ENCODE measurements at places on chromosomes 4 and X.
A peak's percentile ranks its signal among the peaks of the same experiment; 100 is the strongest.

- DNase-seq: no peak
Measured at GRCh38 chr4:105966051-105966450, 70.8 kb downstream of the NPNT start.

DNA sequence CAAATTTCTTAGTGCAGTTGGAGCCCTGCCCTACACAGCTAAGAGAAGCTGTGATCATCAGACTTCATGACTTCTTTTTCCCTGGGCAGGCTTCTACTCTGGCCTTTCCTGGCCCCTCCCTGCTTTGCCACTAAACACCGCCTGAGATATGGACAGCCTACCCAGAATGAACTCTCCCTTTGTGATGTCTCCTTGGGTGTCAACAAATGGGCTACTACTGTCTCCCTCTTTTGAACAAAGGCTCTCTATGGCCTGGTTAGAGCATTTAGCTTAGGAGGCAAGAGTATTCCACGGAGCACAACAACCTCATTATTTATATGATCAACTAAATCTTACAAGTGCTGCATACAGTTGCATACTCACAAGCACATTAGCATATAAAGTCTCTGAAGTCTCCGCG is 127.6 kb upstream of the HCCS start:
- no peak for DNase-seq

DNA sequence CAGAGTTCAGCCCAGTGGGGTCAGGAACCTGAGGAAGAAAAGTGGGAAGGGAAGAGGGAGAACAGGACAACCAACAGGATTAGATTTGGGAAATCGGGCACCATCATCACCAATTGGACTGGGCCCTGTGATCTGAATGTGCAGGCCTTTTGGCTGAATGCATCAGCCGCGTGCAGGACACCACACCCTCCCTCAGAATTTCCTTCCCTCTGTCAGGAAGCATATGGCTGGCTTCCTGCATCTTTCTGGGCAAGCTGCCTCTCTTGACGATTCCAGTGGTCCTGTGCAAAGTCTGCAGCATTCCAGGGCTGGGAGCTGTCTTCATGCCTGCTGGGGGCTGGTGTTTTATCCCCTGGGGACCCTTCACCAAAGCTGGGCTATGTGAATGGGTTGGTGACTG is 16.4 kb downstream of the MAGEA4 start:
- no peak for DNase-seq

- DNase-seq: no peak
Measured at GRCh38 chr4:31995943-31996901, 1276.1 kb downstream of the PCDH7 start.

GRCh38 chr4:5365071-5366008 is 314.1 kb downstream of the STK32B start:
- no peak for DNase-seq

DNA sequence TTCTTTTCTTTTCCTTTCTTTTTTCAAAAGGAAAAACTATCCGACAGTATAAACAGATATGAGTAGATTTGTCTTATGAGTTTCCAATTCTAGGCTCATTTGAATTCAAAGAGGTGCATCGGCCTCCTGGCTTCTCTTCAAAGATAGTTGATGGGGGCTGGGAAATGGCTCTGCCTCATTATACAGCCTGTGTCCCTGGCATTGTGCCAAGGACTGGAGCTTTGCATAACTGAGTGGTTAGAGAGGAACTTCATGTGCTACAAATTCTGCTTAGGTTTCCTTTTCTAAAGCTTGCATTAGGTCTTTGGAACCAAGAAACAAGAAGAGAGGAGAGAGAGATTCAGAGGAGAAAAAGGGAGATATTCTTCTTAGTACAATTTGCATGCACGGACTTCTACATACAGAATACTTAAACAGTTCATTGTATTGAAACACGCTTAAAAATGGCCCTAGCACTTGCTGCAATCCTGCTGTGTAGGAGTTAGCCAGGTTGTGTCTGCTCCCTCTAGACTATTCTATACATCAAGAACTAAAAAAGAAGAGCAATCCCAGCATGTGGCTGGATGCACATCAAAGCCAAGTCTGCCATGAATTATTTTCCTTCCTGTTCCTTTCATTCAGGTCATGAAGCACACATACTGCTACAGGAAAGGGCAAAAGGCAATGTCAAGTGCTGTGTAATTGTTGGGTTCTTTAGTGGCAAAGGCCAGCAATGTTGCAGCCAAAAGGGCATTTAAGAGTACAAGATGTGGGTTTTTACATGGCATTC is 70.9 kb downstream of the INTS12 start:
- DNase-seq: peak; percentile 12

- no peak for DNase-seq
Measured at GRCh38 chrX:72019487-72019886, 108.8 kb downstream of the NHSL2 start.

- peak; percentile 21 for DNase-seq
Measured at GRCh38 chrX:150363561-150364346, 637 bp downstream of the MAMLD1 start.

GRCh38 chr4:186723292-186724057 is at the start of gene FAT1:
Gene FAT1, minus strand, starts transcription at chr4:186723856. Its CDS starts 14,029 bp downstream, at chr4:186709827.
- DNase-seq: no peak

DNA sequence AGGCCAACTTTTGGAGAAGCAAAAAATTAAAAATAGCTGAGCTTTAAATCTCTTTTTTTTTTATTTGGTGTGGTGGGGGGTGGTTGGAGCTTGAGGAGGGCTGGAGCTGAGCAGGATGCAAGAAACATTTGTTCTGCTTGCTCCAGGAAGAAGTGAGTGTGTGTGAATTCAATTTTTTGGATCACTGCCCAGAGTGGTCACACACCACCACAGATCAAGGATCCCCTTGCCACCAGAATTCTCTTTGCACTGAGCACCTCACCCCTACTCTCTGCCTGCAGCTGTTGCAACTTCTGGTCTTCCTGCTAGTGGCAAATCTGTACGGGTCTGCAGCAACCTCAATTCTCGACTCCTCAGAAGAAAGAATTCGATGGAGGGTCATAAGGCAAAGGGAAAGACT is 19.9 kb upstream of the PLP1 start:
- peak; percentile 45 for DNase-seq

DNA sequence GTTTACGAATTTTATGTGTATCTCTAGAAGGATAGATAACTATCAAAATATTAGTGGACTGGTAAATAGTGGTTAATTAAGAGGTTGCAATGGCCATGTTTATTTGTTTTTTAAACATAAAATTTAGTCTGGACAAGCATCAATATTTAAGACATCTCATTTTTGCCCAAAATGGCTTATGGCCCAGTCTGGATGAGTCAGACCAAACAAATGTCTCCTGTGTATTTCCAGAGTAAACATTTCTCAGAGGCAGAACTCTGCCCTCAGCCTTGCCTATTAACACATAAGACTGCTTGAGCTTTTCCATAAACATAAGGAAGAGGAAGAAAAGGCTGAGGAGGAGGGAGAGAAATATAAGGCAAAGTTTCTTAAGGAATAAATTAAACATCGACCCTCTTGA is 277.1 kb upstream of the DIAPH2 start:
- DNase-seq: no peak

DNA sequence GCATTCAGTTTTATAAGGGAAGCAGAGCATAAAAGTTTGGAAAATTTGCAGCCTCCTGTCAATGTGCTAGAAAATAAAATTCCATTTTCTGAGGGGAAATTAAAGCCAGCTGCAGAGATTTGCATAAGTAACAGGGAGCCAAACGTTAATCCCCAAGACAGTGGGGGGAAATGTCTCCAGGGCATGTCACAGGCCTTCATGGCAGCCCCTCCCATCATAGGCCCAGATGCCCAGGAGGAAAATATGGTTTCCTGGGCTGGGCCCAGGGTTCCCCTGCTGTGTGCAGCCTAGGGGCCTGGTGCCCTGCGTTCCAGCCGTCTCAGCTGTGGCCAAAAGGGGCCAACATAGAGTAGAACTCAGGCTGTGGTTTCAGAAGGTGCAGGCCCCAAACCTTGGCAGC is 9.3 kb downstream of the RNF4 start:
- DNase-seq: no peak

All from DND-41 (cell line).